Stimulated activated naive CD4-positive, alpha-beta T cell (primary cell): ENCODE measurements at places on chromosomes 1 and 21.

DNA sequence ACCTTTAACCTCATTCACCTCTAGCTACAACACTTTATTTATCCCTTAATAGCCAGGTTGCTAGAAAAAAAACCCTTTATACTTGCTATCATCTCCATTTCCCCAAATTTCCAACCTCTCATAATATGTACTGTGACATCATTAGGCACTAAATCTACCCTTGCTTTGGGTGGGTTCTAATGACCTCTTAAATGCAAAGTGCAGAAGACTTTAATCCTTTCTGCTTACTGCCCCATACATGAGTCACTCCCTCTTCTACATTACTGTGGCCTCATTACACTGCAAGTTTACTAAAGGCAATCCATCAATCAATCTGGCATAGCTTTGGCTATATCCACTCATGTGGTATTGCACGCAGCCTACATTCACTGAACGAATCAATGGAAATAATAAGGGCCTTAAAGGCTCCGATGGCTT lies 353.3 kb downstream of the SMYD3 start:
- DNase-seq = no peak

DNA sequence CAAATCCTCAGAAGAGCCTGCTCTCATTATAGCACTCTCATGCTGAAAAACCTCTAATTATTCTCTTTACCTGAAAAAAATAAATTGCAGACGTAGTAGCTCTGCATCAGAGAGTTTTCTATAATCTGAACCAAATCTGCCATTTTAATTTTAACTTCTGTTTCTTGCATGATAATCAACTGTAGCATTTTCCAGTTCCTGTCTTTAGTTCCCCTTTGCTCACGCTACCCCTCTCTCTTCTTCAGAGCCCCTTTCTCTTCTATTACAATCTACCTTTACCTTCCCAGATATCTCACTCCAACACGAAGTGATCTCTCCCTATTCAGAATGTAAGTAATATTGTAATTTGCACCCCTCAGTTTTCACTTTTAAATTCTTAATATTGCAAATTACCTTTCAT lies 31.4 kb downstream of the FMO1 start:
- no peak for DNase-seq

- no peak for DNase-seq
Measured at GRCh38 chr1:53001128-53001527, 60.9 kb upstream of the PODN start.

DNA sequence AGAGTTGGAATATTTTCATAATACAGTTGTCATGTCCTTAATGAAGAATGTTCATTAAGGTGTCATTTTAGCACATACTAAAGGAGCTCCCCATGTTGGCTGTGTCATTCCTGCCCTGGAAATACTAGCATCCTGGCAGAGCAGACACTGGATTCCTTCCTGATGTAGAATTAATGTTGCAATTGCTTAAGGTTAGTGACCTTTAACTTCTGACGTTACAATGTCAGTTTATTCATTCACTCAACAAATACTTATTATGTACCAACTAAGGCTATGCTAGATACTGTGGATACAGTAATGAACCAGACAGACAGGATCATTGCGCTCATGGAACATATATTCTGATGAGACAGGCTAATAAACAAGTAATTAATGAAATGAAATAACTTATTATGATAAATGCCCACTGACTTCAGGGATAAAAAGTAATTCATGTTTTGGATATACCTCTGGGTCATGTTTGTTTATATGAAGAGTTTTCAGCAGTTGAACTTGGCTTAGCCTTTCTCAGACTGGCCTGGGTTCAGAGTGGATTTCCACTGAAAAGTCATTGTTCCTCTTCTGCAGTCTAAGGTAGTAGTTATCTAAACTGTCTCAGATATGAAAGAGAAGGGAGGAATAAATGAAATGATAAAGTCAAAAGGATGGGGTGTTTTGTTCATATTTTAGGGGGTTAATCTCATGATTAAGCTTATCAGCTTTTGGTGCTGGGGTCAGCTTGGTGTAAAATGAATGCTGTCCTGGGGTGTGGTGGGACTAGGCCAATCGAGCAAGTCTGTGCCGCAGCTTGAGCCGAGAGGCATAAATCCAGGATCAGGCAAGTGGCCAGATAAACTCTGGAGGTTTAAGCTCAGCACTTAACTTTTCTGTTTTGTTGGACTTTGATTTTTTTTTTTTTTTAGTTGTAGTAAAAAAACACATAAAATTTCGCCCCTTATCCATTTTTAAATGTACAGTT lies 43.3 kb upstream of the KCNQ4 start:
- DNase-seq = no peak

DNA sequence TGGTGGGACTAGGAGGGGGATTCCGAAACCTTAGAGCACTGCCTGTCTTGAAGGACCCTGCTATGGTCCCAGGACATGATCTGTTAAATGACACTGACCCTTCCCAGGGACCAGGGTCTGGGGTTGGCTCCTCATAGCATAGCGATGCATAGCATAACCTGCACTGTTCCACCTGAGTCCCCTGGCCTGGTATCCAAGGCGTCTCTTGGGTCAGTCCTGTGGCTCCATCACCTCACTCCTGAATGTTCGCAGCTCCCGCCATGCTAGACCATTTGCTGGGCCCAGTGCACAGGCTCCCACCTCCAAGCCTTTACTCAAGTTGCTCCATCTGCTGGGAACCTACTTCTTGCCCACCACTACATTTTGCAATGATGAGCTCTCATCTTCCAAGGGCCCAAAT lies 39.0 kb upstream of the MAGOH start:
- no peak for DNase-seq

DNA sequence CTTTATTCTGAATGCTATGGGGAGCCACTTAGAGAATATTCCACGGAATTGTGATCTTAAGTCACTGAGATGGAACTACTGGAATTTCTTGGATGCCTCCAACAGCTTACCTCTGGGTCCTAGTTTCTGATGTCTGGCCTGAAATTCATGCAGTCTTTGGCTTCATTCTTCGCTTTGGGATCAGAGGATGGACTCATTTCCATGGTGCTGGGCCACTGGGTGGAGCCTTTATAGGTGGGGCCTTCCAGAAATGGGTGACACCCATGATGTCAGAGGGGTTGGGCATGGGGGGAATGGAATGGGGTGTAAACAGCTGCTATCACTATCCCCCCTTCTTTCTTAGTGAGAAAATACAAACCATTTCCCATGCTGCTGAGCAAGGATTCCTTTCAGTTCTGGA lies 73.7 kb upstream of the FGGY start:
- no peak for DNase-seq

DNA sequence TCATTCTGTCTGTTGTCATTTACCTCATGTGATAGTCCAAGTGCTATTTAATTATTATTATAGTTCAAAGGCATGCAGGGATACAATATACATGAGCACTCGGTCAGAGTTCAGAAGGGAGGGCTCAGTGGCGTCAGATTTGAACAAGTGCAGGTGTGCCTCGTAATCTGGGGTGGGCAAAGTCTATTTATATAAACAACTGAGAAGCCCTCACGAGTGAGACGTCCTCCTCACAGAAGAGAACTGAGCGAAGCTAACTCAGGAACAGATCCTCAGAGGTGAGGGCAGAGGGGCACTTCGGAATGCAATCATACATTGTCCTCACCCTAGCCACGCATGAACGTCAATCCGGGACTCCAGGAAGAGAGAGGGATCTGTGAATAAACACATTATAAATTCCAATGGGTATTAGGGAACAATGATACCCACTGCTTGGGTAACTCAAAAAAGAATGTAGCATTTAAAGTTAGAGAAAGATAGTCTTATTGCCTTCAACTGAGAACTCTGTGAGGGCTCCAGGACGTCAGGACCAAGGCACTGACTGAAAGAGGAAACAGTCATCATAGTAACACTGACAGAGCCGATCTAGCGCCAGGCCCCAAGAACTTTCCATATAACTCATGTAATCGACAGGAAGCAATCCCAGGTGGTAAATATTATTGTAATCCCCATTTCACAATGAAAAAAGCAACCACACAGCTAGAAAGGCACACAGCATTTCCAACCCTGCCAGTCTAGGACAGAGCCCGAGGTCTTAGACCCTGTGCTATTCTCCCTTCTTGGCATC lies 127.1 kb upstream of the B3GALT2 start:
- DNase-seq = no peak

GRCh38 chr1:4178501-4179113 lies 278.5 kb upstream of the C1orf174 start:
- no peak for DNase-seq

GRCh38 chr1:27574001-27574781 lies 29.8 kb downstream of the AHDC1 start:
- DNase-seq = no peak

DNA sequence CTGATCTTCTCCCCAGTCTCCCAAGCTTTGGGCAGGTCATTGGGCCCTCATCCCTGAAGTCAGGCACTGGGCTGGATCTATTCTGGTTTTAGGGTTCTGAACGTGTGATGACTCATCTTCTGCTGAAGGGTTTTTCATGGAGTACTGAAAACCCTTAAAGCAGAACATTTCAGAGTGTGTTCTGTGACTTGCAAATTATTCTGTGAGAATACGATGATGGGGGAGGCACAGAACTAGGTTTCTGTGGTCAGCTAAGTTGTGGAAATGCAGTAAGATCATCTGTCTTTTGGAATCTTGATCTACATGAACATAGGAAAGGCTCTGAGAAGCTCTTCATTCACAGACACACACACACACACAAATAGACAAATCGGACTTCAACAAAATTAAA lies 46.2 kb downstream of the NAV1 start:
- DNase-seq = no peak

DNA sequence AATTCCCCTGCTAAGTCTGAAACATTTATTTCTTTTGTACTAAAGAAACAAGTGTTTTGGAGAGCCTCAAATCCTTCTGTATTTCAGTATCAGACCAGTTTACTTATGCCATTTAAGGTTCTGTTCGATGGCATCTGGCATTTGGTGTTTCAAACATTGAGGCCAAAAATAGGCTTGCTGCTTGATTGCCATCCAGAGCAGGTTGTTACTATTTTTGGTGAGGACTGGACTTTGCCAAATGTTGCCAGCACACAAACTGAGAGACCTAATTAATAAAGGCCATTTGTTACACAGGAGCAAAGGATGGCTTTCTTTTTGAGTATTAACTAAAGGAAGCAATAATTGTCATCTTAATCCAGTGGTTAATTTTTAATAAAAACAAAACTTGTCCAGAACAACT lies 26.2 kb downstream of the VPS45 start:
- DNase-seq = no peak

DNA sequence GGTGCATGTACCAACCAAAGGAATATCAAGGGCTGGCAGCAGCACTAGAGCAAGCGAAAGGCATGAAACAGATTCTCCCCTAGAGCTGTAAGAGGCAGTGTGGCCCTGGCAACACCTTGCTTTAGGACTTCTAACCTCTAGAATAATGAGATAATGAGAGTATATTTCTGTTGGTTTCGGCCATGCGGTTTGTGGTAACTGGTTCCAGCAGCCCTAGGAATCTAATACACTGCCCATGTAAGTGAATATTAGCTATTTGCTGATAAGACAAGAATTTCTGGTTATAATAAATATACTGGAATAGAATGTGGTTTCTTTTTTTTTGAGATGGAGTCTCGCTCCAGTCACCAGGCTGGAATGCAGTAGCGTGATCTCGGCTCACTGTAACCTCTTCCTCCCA lies 199.4 kb downstream of the GABPA start:
- no peak for DNase-seq

DNA sequence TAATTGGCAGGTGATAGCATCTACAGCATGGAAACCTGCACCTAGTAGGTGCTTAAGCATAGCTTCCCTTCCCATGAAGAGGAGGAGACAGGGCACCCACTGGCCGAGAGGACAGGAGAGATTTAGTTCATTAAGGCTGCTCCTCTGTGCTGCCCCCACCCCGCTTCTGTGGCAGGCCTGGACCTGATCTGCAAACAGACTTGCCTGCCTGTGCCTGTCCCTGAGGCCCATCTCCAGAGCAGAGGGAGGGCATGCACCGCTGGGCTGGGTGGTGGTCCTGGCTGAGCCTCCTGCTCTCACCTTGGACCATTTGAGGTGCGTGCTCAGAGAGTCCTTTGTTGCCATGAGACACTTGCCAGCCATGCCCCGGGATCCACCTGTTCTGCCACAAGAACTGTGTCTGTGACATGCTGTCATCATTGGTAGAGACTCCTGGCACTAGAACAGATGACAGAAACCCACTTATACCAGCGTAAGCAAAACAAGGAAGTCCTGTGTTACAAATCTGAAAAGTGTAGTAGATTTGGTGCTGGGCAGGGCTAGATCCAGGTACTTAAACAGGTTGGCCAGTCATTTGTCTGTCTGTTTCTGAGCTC lies 55.6 kb downstream of the PTPRF start:
- DNase-seq = no peak

- no peak for DNase-seq
Measured at GRCh38 chr1:44016041-44016889, 15.0 kb downstream of the SLC6A9 start.

DNA sequence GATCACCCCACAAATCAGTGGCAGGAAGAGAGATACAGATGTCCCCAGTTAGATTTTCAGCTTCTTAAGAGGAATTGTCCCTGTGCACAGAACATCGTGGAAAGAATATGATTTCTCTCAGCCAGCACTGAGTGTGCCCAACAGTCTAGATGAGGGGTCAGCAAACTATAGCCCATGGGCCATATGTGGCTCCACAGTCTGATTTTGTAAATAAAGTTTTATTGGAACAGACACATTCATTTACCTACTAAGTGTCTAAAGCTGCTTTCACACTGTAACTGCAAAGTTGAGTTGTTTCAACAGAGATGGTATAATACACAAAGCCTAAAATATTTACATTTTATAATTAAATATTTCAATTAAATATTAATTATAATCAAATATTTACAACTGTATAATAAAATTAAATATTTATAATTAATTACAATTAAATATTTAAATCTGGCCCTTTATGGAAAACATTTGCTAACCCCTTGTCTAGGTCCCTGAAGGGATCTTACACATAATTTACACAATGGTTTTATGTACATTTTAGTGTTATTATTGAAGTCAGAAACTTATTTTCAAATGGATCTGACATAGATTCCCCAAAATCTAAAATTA lies 407.6 kb downstream of the PTPRU start:
- no peak for DNase-seq

- DNase-seq = peak; percentile 57
Measured at GRCh38 chr1:245156041-245156735, 1.4 kb downstream of the KIF26B start.

DNA sequence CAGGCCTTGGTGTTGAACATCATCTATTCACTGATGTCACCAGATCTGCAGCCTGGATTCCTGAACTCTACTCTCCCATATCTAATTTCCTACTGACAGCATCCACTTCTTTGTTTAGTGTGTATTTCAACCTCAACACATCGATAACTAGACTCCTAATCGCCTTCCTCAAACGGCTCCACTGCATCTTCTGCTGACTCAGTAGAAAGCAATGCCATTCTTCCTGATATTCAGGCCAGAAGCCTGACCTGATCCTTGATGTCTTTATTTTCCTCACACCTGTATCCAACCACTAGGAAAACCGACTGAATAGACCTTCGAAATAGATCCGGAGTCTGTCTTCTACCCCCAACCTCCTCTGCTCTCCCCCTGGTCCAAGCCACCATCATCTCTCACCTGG lies 466.9 kb downstream of the PCP4 start:
- DNase-seq = no peak

- DNase-seq = peak; percentile 45
Measured at GRCh38 chr1:8423692-8424538, 106.0 kb downstream of the SLC45A1 start.
